ENCODE measurements at places on chromosomes 2 and 18.

DNA sequence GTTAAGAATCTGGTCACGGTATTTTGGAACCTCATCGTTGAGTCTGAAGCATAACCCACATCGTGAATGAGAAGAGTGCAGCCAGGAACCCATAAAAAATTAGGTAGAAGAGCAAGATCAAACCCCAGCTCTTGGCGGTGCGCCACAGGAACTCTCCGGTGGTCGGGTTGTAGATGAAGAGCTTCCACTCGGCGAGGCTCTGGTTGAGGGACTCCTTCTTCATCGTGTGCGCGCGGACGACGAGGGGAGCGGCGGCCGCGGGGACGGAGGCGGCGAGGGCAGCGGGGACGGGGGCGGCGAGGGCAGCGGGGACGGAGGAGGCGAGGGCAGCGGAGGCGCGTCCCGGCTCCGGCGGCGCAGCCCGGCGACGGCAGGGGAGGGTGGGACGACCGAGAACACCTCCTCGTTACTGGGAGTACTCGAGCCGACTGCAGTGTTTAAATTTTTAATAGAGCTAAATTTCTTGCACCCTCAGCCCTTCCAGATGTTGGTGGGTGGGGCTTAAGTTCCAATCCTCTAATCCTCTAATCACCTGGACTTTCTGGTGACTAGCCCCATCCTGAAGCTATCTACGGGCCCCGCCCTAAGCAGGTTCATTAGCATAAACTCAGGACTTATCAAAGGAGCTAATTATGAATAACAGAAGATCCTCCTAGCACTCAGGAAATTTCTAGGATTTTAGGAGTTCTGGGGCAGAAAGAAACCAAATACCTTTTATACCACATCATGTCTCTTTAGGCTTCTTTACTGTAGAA, 20.4 kb upstream of the PAPOLG start:
- DNase-seq = peak; percentile 29

DNA sequence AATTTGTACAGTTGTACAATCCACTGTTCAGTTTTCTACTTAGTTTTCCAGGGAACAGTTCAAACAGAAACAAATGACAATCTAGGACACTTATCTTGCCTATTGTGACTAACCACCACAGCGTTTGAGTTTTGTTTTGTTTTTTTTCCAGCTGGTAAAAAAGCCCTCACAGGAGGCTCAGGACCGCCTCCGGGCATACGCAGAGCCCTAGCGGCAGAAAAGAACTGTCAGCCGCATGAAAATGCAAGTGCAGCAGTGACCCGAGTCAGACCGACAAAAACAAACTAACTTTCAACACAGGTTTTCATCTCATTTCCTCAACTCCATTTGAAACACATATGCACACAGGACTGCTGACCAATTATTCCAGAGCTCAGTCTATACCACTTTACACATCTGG, 68.6 kb downstream of the STEAP3 start:
- DNase-seq = peak; percentile 56

DNA sequence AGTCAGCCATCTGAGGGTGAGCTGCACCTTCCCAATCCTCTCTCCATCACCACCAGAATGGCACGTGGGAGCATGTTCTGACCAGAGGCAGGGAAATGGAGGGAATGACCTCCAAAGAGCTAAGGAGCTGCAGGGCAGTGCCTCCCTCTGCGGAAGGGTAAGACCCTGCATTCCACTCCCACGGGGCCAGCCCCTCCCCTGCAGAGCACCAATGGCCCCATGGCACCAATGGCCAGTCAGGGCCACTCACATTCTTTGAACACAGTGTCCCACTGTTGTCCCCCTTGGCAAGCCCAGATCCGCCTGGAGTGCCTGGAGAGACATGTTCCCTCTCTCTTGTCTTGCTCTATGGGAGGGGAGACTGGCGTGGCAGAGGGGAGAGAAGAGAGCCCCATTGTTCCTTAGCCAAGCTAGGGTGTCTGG, 164.4 kb downstream of the TNS1 start:
- DNase-seq = no peak

GRCh38 chr2:169050476-169051240, 18.7 kb upstream of the DHRS9 start:
- DNase-seq = no peak

DNA sequence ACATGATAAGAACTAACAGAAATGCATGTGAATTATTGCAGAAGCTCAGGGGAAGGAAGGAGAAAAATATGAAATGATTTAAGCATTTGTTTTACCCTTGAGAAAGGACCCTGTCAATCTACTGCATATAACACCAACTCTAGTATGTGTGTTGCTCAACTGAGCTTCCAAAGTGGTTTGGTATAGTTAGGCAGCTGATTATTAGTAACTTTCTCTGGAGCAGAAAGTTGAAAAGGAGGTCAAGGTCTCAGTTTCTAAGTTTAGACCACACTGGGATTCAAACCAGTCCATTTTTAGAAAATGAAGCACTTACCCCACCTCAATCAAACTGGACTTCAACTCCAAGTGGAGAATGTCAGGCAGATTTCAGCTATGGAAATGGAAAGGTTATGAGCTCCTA, 123.3 kb upstream of the CDC42EP3 start:
- DNase-seq = no peak

- DNase-seq = no peak
Measured at GRCh38 chr2:168494190-168494711, 38.2 kb downstream of the CERS6 start.

DNA sequence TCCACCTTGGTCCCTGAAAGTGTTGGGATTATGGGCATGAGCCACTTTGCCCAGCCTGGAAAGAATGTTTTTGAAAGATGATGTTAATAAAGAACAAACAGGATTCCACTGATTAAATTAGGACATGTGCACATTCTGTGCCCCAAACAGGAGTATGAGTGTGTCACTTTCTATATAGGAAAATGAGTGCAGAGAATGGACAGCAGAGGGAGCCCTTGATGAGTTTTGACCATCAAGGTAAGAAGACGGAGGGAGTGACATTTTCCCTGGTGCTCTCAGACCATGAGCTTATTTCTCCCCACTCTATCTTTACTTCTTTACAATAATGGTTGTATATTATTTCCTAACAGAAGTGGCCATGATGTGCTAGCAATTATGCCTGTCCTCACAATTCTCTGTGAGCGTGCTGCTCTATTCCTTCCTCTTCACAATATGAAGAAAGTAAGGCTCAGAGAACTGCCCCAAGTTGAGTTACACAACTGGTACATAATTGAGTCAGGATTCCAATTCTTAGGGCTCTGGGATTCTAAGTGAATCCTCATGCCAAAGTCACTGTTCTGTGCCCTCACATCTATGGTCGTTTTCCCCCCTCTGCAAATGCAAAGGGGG, 20.6 kb downstream of the RPL37A start:
- DNase-seq = peak; percentile 73

DNA sequence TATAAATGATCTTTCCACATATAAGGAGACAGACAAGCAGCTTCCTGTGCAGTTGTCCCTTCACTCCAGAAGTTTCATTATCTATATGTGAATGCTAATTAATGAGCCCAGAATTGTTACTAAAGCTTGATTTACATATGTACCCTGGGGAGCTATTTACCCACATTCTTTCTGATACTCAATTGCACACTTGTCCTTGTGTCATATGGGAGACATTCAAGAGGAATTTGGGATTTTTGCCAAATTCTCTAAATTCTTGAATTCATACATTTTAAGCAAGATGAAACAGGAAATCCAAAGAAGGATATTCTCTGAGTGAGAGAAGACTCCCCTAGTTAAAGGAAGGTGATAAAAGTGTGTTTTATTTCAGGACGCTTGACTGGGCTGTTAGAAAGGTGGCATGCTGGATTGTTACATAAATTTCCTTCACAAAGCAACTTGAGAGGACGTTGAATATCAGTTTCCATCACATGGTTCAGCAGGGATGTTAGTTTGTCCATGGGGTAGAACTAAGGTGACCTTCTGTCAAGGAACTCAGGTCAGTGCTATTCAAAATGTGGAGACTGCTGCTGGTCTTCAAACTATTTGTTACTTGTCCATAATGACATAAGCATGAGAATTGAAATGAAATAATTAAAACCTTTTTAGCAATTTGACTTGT, 368.2 kb downstream of the IRS1 start:
- no peak for DNase-seq

DNA sequence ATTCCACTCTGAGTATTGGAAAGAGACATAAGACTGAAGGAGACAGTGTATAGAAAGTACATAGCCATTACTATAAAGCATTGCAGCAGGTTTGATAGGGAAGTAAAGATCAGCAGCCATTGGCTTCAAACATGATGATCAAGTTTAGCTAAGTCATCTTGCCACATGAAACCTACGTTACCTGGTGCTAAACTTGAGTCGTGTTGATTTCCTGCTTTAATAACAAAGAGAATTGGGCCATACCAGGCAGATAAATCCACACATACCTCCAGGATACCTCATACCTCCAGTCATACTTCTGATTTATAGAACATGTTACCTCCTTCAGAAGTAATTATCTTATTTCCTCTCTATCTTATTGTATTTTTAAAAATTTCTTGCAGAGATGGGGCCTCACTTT, 10.3 kb upstream of the KYNU start:
- DNase-seq = no peak

DNA sequence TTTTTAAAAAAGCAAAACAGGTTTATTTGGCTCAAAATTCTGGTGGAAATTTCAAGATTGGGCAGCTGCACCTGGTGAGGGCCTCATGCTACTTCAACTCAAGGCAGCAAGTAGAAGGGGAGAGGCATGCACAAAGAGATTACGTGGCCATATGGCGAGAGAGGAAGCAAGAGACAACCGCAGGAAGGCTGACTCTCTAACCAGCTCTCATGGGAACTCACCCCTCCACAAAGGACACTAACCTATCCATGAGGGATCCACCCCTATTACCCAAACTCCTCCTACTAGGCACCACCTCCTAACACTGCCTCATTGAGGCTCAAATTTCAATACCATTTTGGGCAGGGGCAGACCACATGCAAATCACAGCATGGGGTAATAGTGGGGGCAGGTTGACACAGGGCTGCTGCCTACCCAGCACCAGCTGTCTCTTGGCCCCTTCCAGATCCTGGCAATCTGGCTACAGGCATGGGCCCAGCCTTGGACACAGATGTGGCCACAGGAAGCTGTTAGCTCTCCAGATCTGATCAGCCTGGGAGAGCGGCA, 2.0 kb upstream of the CAPN10 start:
- DNase-seq = no peak

DNA sequence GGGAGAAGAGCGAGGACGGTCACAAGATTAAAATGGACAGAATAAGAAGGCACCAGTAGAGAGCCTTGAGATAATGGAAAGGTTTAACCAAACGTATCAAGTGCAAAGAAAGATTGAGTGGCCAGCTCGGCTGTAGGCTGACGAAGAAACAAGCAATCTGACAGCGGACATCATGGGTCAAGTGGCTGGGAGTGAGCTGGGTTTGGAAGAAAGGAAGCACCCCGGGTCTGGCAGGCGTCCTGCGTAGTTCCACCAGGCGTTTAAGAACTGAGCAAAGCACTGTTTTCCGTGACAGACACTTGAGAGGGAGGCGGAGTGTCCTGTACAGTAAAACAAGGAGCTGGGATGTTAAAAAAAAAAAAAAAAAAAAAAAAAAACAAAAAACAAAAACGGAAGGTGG, 27.1 kb downstream of the DAPL1 start:
- DNase-seq = no peak

DNA sequence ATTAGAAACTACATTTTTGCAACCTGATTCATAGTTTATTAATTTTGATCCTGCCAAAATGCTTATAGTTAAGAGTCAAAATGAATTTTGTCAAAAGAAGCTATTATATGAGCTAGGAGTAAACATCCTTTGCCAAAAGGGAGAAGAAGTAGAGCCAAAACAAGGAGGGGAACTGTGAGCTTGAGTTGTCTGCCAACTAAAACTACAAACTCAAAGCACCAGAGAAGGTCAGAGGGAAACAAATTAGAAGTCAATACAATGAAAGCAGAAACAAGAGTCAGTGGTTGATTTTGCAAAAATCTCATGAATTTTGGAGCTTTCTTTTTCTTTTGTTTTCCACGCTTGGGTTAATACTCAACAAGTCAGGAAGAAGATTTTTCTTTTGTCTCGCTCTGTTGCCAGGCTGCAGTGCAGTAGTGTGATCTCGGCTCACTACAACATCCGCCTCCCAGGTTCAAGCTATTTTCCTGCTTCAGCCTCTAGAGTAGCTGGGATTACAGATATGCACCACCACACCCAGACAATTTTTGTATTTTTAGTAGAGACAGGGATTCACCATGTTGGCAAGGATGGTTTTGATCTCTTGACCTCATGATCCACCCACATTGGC, 508.5 kb downstream of the RIT2 start:
- no peak for DNase-seq

DNA sequence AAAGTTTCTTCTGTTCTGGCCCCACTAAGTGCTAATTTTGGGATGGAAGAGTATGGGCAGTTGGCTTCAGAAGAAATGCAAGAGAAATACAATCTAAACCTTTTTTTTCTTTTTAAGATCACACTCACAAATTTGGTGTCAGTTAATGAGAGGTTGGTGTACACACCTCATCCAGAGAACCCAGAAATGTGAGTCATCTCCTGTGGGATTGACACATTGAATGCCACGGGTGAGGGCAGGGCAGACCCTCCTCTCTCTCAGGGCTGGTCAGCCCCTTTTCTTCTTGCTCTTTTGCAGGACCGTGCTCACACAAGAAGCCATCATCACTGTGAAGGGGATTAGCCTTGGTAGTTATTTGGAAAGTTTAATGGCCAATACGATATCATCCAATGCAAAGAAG, 19.2 kb downstream of the PRELID3A start:
- DNase-seq = no peak

DNA sequence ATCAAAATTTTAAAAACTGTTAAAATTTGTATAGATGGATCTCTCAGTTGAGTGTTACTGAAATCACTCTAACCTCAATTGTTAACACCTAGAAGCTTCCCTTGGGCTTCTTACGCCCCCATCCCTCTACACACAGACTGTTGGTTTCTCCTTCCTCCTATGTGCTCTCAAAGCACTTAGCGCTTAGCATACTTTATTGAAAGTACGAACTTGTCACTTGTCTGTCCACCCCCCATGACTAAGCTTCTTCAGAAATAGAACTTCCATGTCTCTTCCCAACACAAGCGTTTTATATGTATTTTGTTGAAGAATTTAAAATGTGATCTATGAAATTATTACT, 441 bp downstream of the MPHOSPH10 start:
- no peak for DNase-seq

- DNase-seq = no peak
Measured at GRCh38 chr2:100755441-100755840, 64.5 kb upstream of the NPAS2 start.

GRCh38 chr2:112187046-112187715, 49.0 kb downstream of the FBLN7 start:
- DNase-seq = no peak

- DNase-seq = no peak
Measured at GRCh38 chr2:229733611-229734245, 19.4 kb upstream of the DNER start.

DNA sequence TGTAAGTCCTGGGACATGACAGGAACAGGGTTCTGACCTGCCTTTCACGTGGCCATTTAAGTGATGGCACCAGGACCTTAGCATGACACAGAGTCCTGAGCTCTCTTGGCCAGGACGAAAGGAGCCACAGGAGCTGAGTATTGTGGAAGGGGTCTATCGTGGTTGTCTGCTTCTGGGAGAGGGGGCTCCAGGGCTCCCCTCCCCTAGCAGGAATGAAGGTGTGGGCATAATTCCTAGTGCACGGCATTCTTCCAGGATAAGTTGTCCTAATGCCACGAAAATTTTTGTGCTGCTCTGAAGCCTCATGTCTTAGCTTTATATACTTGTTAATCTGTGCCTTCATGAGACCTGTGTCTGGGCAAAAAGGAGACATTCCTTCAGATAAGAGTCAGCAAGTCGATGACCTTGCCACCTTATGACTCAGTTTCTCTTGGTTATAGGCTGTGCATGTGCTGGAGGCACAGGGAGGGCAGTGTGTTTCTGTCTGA, 17.1 kb downstream of the GATA6 start:
- no peak for DNase-seq

- peak; percentile 82 for DNase-seq
Measured at GRCh38 chr2:11446733-11447248, 19.2 kb downstream of the E2F6 start.
